HFF-Myc (cell line): ENCODE measurements at places on chromosomes 1 and 21.

DNA sequence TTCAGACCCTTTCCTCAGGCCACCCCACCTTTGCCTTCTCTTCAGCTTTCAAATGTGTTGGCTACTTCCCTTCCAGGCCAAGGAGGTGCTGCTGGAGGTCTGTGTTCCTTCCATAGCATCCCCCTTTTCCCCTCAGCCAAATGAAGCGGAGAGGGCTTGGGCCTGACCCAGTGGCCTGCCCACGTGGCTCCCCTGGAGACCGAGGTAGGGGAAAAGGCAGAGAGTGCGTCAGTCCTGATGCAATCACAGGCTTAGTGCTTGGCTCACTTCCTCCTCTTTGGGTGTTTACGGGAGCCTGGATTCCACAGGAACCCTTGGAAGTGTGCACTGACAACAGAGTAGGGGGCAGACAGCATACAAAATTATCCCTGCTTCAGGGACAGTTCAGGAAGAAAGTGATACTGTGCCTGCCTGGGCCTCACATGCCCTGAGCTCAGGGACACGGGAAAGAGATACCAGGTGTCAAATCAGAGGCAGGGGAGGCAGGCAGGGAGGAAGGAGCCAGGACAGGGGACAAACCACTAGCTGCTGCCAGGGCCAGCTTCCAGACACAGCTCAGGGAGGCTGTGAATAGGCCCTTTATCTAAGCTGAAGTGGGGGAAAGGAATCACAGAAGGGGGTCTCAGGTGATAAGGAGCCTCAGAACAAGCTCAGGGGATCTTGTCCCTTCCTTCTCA, 16.6 kb upstream of the PTP4A2 start:
- DNase-seq, result peak; percentile 86

GRCh38 chr1:1542766-1543705, 2.6 kb upstream of the TMEM240 start:
- no peak for DNase-seq

DNA sequence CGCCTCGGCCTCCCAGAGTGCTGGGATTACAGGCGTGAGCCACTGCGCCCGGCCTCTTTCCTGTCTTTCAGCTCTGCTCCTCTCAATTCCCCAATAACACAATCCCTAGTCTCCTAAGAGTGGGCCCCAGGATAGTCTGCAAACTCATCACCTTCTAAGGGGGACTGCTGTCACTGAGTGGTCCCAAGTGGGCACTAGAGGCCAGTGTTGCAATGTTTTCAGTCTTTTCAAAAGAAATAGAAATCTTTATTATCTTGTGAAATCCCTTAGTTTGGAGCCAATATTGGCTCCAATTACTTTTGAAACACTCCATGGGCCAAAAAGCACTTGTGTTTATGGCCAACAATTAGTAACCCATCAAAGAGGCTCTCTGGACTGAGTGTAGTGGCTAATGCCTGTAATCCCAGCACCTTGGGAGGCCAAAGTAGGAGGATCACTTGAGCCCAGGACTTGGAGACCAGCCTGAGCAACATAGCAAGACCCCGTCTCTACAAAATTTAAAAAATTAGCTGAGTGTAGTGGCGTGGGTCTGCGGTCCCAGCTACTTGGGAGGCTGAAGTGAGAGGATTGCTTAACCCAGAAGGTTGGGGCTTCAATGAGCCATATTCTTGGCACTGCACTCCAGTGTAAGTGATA, 28.6 kb upstream of the ZNF697 start:
- no peak for DNase-seq

DNA sequence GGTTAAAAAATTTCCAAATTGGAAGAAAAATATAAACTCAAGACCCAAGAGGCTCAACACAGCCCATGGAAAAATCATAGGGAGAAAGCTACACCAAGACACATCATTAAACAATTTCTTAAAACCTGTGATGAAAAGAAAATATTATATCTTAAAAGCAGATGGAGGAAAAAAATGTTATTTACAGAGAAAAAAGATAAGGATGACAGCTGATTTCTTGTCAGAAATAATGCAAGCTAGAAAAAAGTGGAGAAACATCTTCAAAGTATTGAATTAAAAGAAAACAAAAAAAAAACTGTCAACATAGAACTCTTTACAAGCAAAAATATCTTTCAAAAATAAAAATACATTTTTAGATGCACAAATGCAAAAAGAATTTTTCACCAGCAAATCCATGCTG, 930.5 kb downstream of the ADGRL2 start:
- DNase-seq, result no peak

DNA sequence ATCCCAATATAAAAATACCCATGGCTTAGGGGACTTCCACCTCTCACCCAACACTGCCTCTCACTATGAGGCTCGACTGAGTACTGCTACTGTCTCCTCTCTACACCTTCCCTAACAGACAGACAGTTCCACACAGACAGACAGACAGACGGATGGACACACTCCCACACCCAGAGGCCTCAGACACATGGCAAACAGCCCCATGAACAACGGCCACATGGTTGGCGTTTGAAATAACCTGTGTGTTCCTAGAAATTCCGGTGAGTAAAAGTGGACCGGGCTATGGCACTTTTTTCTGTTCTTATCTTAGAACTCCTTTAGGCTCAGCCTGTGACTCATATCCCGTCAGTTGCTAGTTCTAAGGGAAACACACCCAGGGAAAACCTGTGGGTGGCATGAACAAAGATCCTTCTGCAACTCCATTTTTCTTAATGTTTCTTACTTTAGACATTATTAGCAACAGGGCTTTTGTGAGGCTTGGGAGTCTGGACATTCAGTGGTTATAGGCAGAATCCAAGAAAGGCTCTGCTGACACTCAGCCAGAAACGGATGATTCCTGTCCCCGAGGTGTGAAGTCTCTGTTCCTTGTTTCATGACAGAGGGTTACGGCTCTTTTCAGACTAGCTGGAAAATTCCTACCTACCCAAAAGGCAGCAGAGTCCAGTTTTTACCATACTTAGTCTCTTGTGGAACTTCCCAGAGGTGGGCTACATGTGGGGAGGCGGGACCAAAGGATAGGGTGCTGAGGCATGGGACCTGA, 90.5 kb upstream of the TLR5 start:
- peak; percentile 67 for DNase-seq

DNA sequence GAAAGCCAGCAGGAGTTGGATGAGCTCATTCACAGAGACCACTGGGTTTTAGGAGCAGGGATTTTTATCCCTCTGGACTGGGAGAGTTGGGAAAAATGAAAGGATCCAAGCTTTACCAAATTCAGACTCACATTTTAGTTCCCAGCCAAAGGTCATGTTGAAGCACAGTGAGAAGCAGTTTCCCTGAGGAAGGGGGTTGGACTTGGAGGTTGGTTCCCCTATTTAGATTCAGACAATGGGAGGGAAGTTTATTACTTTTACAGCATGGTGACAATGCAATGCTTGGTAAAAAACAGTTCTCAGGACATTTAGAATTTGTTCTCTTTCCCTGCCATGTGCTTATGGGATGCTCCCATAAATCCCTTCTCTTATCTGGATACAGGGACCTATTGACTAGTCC, 57.3 kb upstream of the ZNF648 start:
- DNase-seq, result no peak

DNA sequence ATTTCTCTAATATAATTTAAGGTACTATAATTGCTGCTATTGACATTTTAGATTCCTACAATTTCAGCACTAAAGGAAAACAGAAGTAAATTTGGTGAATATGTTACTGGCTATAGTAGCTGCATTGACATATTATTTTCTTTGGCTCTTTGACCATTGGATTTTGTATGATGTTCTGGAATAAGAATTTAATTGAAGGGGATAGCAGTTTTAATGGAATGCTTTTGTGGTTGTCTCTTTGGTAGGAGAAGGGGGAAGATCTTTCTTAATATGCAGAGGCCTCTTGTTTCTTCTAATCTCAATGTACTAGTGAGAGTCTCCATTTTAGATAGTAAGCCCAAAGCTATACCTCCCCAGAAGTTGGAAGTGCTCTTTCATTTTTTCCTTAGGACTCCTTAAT, 6.9 kb downstream of the DTL start:
- no peak for DNase-seq

DNA sequence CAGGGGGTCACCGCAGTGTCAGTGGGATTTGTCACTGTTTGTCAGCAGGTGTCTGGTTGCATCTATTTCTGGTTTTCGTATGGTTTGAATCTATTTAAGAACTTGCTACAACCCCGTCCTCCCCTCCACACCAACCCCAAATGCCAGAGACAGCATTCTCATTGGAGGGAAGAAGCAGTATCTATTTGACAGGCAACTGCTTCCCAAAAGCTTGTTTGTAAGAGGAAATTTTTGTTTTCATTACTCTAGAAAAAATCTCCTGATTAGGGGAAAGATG, 54.4 kb downstream of the NR5A2 start:
- no peak for DNase-seq

GRCh38 chr1:39258146-39258924, 53.8 kb downstream of the MACF1 start:
- DNase-seq, result no peak

GRCh38 chr1:216566641-216567205, 143.5 kb upstream of the USH2A start:
- DNase-seq, result peak; percentile 4

GRCh38 chr1:162541619-162542141, 19.8 kb upstream of the UAP1 start:
- peak; percentile 78 for DNase-seq

DNA sequence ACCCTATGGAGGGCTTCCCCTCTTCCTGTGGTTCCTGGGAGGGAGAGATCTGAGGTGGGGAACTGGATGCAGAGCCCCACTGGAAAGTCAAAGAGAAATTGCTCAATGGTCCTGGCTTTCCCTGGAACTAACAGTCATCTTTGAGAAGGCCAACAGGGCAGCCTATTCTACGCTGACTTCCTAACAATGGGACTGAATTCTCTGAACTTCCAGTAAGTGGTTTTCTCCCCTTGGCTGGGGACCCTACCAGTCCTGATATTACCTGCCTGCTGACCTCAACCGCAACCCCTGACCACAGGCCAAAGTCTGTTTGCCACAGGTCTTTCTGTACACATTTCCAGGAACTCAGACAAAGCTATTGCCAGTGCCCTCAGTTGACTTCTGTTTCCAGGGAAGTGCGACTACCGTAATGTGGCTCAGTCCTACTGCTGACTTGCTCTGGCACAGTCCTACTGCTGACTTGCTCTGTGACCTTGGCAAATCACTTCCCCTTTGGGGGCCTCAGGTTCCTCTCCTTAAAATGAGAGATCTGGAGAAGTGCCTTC, 55.3 kb downstream of the C8B start:
- DNase-seq, result no peak

- no peak for DNase-seq
Observed at GRCh38 chr1:174626031-174627025, 178.6 kb downstream of the GPR52 start.

DNA sequence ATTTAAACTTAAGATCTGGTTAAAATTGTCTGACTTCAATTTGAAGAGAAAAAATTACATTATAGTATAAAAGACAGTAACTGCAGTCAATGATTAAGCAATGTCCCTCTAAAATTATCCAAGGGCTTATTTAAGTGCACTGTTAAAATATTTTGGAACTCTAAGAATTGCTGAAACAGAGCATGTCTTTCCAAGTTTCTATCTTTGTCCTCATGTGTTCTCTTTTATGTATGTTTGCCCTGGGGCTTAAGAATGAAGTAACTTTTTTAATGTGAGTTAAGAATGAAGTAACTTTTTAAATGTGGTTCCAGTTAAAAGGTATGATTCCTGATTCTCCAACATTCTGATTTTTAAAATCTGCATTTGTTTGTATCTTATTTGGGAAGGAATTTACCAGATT, 69.0 kb upstream of the MARK1 start:
- no peak for DNase-seq

DNA sequence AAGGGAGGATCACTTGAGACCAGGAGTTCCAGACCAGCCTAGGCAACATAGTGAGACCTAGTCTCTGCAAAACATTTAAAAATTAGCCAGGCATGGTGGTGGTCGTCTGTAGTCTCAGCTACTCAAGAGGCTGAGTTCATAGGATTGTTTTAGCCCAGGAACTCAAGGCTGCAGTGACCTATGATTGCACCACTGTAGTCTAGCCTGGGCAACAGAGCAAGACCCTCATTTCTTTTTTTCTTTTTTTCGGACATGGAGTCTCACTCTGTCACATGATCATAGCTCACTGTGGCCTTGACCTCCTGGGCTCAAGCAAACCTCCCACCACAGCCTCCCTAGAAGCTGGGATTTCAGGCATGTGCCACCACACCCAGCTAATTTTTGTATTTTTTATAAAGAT, 31.9 kb upstream of the RCC2 start:
- no peak for DNase-seq

- no peak for DNase-seq
Observed at GRCh38 chr21:45001134-45002095, 61.6 kb downstream of the SLX9 start.

DNA sequence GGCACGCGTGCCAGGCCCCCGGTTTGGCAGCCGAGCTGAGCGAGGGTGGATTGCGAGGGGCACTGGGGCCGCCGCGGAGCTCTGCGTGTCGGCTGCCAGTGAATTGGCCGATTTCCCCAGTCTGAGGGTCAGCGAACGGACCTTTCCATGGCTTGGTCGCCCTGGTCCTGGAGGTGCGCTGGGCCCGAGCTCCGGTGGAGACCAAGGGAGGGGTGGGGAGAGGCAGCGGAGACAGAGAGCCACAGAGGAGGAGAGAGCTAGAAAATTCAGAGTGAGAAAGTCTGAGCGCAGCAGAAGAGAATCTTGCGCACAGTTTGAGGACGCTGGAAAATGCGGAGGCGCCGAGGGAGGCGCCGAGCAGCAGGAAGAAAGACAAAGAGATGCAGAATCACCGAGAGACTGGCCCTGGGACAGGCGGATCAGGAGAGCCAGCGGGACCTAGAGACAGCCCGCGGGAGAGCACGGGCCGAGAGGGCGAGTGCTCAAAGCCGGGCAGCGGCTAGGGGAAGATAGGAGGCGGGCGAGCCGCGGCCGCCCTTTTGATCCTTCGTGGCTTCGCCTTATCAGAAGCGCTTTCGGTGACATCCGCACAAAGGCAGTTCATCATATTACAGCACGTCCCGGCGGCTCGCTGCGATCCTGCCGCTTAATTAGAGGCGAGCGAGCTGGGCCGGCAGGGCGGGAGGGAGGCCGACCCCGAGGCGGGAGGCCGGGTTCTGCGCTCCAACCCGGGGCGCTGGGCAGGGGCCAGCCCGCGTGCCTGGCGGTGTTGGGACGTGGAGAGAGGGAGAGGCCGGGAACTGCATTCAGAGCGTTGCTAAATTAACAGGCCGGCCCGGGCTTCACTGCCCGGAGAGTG, 12.7 kb downstream of the PAX7 start:
- DNase-seq, result no peak

- no peak for DNase-seq
Observed at GRCh38 chr1:93440272-93440671, 7.6 kb upstream of the FNBP1L start.
